Activated CD4-positive, alpha-beta T cell treated with anti-CD3 and anti-CD28 coated beads for 1 hour (primary cell): ENCODE measurements at places on chromosomes 5 and 9.

- DNase-seq: no peak
Measured at GRCh38 chr9:127788337-127789011, 2.6 kb downstream of the CDK9 start.

DNA sequence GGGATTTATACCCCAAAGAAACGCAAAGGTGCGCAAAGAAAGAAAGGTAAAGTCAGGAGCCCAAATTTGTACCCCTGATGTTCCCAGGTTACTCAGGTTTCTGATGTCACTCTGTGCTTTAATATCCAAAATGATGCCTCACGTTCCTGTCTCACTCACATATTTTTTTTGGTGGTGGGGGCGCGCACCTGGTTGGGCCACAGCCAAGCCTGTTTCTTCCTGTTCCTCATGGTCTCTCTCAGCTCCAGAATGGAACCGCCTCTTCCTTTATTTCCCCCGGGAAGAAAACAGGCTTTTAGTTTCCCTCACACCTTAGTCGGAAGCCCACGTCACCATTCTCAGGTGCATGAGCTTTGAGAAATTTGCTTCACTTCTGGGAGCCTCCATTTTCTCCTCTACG lies 118.3 kb upstream of the BOD1 start:
- DNase-seq: no peak

DNA sequence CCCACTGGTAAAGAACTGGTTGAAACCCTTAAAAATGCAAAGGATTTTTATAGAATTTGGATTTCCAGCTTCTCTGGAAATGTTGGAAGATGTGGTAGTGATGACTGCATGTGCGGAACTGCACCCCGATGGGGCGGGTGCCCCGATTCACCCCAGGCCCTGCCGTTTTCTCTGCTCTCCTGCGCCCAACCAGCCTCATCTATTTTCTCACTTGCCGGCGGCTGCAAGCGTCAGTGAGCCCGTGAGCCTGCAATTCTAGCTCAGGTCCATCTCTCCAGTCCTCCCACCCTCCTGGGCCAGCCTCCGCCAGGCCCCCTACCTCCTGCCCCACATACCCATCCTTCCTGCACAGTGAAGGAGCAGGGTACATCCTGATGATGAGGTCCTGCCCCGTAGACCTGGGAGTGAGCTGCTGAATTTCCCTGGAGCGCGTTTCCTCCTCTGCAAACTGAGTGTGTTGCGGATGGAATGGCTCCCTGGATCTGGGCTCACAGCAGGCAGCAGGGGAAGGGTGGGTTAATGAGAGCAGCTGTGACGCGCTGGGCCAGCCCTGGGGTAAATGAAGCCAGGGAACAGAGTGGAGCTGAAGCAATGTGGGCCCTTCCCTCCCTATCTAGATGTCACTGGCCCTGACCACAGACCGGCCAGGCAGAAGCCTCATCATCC lies 45.9 kb upstream of the PHYKPL start:
- DNase-seq: no peak

GRCh38 chr5:178418471-178419010 lies 171.7 kb downstream of the COL23A1 start:
- DNase-seq: no peak

- DNase-seq: no peak
Measured at GRCh38 chr5:133225671-133226152, 173.9 kb downstream of the HSPA4 start.

DNA sequence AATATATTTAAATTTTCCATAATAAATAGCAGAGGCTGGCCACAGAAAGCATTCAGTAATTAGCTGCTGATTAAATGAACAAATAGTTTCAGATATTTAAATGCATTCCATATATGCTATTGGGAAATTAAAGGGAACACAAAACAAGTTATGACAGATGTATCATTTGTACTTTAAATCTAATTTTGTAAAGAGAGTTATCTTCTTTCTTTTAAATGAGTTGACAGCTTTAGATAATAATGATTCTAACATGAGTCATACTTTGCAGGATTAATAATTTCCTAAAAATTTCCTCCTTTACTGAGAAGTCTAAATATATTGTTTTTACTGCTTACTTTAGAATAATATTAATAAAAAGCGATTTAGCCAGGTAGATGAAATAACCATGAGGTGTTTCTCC lies 320.1 kb downstream of the ADAMTS6 start:
- no peak for DNase-seq

- DNase-seq: no peak
Measured at GRCh38 chr5:3364941-3365340, 230.7 kb upstream of the IRX1 start.

DNA sequence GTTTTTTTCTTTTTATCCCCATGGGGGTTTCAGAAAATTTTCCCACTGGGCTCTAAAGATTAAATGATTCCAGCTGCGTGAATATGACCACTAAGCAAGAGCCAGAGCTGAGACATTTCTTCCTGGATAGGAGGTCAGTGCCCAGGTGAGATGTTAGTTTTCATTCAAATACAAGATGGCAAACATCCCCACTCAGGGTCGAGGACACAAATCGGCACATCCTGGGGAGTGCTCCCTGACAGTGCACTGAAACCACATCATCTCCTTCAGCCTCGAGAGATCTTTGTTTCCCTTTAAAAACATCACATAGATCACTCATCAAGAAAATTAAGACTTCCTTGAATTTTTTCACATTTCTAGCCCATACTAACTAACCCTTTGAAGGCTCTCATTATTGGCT lies 273.2 kb upstream of the PANK3 start:
- no peak for DNase-seq

GRCh38 chr9:70080481-70081119 lies 37.0 kb downstream of the MAMDC2 start:
- no peak for DNase-seq

- DNase-seq: no peak
Measured at GRCh38 chr5:98111686-98112085, 661.8 kb upstream of the RGMB start.

- DNase-seq: no peak
Measured at GRCh38 chr9:134215699-134216448, 51.5 kb upstream of the RNU6ATAC start.

DNA sequence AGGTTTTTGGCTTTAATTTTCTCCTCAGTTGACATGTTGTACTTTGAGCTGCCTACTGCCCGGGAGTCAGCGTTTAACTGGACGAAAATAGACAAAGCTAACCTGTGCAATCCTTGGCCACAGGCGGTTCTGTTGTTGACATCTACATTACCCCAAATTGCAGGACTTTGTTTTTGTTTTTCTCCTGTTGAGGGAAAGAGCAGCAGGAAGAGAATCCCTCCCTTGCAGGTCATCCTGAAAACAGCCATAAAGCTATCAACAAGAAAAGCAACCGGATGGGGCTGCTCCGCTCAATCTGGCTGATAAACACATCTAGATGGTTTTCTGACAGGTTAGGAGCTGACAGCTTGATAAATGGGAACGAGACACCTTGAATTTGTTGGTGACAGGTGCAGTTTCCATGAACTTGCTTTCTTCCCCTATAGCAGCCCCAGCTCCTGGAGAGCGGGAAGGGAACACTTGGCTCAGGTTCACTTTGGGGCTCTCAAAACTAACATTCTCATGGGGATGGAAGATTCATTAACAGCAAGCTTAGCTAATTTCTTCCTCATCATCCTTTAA lies 331.5 kb downstream of the SLIT3 start:
- no peak for DNase-seq
